LHCN-M2 (cell line): ENCODE measurements at places on chromosomes 4 and X.
A peak's percentile ranks its signal among the peaks of the same experiment; 100 is the strongest.

DNA sequence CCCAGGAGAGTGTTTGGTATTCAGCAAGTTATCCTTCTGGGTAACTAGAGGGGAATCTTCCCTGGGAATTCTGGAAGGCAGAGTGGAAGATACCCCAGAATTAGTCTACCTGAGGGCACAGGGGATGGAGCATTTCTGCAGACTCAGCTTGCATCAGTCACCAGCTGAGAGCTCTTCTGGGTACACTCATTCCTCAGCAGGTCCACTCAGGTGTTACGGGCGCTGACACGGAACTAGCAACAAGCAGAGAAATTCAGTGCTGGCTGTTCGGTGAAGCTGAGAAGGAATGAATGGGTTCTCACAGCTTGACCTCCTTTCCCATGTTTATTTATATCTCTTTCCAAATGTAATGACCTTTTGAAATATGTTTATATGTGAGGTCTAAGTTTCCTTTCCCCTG is 106.0 kb upstream of the PNPLA4 start:
- DNase-seq = no peak

GRCh38 chrX:22365460-22365859 is 92.7 kb downstream of the CBLL2 start:
- DNase-seq = peak; percentile 80

GRCh38 chr4:106063009-106063408 is 167.7 kb downstream of the NPNT start:
- no peak for DNase-seq

- peak; percentile 9 for DNase-seq
These were observed 55.5 kb downstream of the WFS1 start for GRCh38 chr4:6324999-6325787.
